Activated CD4-positive, alpha-beta T cell treated with anti-CD3 and anti-CD28 coated beads, Interleukin-2, amount 50 U/mL, for 16 hours (primary cell): ENCODE measurements at places on chromosomes 4 and X.
A peak's percentile ranks its signal among the peaks of the same experiment; 100 is the strongest.

GRCh38 chrX:39018541-39018940 is 217.3 kb downstream of the MID1IP1 start:
- no peak for DNase-seq

DNA sequence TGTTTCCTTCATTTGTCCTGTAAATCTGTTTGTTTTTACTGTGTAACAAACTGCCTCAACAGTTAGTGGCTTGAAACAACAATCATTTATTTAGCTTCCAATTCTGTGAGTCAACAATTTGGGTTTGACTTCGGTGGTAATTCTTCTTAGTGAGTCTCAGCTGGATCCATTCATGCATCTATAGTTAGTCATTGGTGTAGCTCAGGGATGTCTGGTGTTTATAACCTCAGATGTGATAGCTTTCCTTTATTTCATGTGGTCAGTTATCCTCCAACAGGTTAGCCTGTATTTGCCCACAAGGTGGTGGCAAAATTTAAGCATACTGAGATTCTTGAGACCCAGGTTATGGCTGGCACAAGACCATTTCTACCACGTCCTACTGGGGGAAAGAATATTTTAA is 1267.2 kb downstream of the RAPGEF2 start:
- DNase-seq: no peak

- DNase-seq: no peak
Measured at GRCh38 chr4:75745161-75745560, 20.8 kb downstream of the USO1 start.

GRCh38 chr4:25896776-25897539 is 17.1 kb upstream of the SMIM20 start:
- DNase-seq: no peak

- no peak for DNase-seq
Measured at GRCh38 chrX:55713631-55714030, 3.9 kb upstream of the RRAGB start.

- DNase-seq: no peak
Measured at GRCh38 chr4:106803083-106803482, 233.0 kb downstream of the DKK2 start.

GRCh38 chr4:12421364-12421763 is 992.7 kb upstream of the HS3ST1 start:
- no peak for DNase-seq

- no peak for DNase-seq
Measured at GRCh38 chr4:26748811-26749210, 111.8 kb upstream of the STIM2 start.

DNA sequence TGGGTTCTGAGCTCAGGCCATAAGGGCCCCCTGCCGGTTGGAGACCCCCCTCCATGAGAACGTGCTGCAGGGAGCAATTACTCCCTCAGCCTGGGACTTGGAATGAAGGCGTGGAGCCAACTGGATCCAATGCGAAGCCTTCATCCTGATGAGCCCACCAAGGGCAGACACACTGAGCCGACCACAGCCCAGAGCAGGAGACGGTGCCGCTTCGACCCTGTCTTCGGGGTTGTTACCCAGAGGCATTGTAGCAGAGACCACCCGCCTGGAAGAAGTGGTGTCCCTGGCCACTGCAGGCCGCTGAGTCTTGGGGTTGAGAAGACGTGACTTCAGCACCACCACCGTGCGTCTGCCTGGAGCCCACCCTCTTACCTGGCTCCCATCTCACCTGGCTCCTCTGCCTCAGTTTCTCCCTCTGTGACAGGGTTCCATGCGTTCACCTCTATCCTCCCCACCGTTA is 7.0 kb upstream of the NKX1-1 start:
- DNase-seq: no peak

GRCh38 chr4:83010111-83010521 is 507 bp downstream of the LIN54 start:
- peak; percentile 22 for DNase-seq

DNA sequence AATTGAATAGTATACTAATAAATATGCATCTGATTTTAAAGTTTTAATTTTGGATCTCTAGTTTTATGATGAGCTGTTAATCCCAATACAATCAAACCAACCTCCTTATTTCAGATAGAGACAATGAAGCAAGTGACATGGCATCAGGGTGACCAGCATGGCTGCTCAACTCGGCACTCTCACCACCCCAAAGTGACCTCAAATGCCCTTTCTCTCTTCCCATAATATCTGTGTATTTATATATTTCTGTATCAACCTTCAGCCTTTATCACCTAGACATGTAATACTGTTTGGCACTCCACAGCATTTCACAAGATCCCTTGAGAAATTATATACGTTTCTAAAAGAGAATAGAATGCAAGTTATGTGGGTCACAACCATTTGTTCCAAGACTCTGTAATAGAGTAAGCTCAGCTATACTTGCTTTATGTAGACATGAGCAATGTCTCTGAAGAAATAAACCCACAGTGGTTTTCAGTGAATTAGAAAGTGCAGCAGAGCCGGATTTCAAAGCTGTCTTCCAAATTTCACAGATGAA is 1623.2 kb upstream of the PABPC4L start:
- DNase-seq: no peak

DNA sequence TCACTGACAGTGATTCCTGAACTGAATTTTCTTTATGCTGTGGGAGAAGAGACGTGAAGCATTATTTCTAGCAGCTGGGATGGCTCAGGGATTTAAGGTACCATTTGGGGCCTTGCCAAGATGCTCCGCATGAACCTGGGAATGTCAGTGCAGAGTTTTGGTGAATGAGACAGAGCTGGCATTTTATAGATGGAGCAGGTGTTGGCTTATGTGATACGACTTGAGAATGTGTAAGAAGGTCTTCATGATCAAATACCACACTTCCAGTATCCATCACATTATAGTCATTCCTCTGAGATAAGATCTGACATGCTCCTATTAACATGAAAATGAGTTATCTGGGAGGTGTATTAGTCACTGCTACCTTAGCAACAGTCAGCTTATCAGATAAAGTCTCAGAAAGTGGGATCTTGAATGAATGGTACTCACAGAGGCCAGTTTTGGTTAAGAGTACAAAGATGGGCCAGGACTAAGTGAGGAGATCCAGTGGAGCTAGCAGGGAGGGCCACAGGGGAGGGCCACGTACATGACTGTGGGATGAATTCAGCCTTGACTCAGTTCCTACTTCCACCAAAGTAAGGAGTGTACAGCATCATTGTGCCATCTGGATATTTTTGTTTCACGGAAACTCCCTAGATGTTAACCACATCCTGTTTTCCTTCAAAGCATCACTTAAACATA is 116.7 kb downstream of the SPCS3 start:
- no peak for DNase-seq

DNA sequence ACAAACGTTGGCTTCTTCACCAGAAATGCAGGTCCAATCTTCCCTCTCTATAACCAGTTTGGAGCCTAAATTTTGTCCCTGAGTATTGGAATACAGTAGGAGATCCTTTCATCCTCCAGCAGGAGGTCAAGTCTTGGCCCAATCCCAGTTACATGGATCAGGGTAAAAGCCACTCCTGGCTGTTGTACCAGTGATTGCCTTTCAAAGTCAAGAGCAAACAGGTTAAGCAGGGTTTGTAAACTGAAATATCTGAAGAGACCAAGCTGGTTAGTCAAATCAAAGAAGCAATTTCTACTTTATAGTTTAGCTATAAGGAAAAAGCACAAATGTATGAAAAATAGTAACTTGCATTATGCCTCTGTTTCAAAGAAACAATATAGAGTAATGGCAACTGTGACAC is 329.4 kb downstream of the NAF1 start:
- DNase-seq: no peak

- DNase-seq: no peak
Measured at GRCh38 chr4:76240236-76240635, 11.3 kb upstream of the FAM47E start.

GRCh38 chrX:7154041-7154597 is 6.2 kb upstream of the PUDP start:
- DNase-seq: no peak

DNA sequence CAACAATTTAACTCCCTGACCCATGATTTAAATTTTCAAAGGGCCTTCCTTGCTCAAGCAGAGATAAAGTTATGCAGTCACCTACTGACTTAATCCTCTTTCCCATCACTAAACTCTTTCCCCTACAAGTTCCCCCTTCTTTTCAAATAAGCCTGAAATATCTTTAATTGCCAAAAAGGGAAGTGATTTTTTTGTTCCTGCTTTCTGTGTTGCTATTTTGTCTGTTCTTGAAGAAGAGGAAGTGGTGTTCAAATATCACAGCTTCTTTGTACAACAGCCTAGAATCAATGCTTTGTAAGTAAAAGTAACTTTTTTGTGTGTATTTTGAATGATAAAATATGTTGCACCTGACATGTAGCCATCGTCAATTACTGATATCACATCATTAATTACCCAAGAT is 595.9 kb downstream of the CENPC start:
- no peak for DNase-seq

DNA sequence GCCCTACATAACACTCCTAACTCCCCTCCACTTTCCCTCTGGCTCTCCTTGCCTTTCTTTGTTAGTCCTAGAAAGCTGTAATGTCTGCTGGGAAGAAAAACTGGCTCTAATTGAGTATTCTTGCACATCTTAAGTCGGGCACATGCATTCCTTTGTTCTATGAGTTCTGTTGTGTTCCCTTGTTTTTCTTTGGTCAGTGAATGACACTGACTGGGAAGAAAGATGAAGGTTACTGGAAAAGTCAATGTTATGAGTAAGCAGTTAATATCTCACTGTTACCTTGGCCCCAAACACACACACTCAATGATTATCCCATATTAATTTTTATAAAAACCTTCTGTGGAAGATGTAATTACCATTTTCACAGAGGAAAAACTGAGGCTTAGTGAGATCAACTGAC is 215.9 kb downstream of the SOWAHB start:
- DNase-seq: no peak

DNA sequence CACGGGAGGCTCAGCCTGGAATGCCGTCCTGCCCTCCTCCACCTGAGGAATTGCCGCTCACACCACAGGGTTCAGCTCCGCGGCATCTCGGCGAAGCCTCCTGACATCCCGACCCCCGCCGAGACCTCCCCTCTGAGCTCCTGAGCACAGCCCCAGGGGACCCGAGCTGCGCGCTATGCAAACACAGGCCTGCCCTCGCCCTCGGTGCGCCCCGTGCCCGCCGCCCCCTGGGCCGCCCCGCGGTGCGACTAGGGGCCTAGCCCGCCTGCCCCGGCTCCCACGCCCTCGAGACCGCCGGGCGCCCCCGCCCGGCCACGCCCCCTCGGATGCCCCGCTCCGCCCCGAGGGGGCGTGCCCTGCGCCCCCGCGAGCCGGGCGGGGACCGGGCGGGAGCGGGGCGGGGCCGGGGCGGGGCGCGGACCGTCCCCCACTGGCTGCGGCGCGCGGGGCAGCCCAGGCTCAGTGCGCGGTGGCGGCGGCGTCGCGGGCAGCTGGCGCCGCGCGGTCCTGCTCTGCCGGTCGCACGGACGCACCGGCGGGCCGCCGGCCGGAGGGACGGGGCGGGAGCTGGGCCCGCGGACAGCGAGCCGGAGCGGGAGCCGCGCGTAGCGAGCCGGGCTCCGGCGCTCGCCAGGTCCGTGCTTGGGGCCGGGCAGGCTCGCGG is at the start of gene FGFR3:
Gene FGFR3, plus strand, starts transcription at position 462 of the 664 bp plus-strand sequence. CDS start 642 bp downstream, outside the sequence.
- DNase-seq: peak; percentile 10

DNA sequence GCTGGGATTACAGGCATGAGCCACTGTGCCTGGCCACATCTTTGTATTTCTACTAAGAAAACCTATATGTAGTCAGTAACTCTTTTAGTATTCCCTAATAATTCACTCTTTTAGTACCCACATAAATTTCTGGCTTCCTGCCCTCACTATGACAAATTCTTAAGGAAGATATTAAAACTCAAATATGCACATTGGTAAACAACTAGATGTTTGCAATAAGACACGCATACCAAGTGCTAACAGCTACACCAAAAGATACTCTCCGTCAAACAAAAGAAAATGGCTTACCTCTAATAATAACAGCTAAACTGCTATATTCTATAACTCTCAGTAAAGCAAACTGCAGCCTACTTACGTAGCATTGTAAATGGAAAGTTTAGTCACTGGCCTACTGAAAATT is 6.3 kb downstream of the UBA6 start:
- no peak for DNase-seq

DNA sequence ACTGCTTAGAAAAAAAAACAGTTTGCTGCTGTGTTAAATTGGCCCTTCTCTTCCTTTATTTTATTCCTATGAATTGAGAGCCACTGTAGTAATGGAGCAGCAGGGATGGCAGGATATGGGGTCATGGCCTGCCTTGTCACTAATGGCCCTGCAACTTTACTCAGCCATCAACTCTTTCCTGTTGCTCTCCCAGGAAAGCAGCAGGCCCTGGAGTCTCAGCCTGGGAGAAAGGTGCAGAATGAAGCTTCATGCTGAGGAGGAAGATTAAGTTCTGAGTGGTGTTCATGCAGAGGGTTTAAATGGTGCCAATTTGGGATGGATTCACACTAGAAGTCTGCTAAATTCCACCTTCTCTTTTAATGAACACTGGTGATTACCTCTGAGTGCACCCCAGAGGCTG is 285.6 kb downstream of the GPAT3 start:
- DNase-seq: no peak

GRCh38 chrX:4397471-4397870 is 684.0 kb upstream of the PRKX start:
- DNase-seq: no peak

GRCh38 chr4:107939307-107939706 is 8.0 kb downstream of the CYP2U1 start:
- no peak for DNase-seq

GRCh38 chr4:35461931-35462659 is 782.2 kb downstream of the ARAP2 start:
- DNase-seq: no peak

GRCh38 chr4:25500626-25501316 is 123.7 kb downstream of the ANAPC4 start:
- no peak for DNase-seq

DNA sequence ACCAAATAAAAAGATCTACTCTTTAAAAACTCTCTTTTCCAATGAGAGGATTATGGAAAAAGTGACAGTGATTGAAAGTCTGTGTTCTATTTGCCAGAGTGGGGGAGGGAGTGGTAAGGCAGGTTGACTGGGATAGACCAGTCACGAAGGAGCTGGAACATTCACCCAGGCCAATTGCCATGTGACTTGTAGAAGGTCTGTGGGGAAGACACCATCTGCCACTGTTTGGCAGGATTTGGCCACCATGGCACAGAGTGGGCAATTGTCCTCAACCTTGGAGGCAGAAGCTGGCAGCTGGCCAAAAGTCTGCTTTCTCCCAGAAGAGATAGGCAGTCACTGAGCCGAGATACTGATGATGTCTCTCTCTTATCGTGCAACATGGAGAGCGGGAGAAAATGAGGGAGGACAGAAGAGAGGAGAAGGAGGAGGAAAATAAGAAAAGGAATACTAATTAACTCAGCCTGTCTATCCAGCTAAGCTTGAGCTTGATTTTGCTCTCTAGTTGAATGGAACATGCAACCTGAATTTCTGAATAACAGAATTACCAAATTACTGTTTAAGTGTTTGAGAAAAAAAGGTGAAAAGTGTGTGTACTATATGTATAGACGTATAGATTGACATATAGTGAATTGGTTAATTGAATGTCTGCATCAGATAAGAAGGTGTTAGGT is 267.1 kb downstream of the ARHGAP24 start:
- DNase-seq: no peak

- peak; percentile 62 for DNase-seq
Measured at GRCh38 chrX:119688911-119689321, 4.1 kb downstream of the SEPTIN6 start.
